Stimulated activated CD4-positive, alpha-beta T cell treated with anti-CD3 and anti-CD28 coated beads, Interleukin-1b, Interleukin-23, amount 100 ng/mL, for 48 hours (primary cell): ENCODE measurements at places on chromosomes 5 and 9.

DNA sequence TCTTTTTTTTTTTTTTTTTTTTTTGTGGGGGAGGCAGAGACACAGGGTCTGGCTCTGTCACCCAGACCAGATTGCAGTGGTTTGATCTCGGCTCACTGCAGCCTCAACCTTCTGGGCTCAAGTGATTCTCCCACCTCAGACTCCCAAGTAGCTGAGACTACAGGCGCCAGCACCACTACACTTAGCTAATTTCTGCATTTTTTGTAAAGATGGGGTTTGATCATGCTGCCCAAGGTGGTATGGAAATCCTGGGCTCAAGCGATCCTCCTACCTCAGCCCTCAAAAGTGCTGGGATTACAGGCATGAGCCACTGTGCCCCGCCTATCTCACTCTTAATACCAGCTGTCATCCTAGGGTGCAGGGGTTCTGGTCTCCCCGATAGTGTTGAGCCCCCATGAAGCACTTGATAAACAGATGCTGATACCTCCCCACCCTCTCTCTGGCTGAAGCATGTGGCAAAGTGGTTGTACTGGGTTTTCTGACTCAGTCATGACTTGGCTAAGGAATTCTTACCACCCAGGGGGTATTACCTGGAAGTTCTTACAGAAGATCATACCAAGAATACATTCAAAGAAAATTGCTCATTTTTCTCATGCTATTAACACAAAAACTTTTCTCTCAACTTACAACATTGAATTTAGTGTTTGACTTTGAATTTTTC is 110.2 kb upstream of the DAPK1 start:
- no peak for DNase-seq

GRCh38 chr9:114811966-114812636 is 6.3 kb upstream of the TNFSF15 start:
- DNase-seq, result no peak

DNA sequence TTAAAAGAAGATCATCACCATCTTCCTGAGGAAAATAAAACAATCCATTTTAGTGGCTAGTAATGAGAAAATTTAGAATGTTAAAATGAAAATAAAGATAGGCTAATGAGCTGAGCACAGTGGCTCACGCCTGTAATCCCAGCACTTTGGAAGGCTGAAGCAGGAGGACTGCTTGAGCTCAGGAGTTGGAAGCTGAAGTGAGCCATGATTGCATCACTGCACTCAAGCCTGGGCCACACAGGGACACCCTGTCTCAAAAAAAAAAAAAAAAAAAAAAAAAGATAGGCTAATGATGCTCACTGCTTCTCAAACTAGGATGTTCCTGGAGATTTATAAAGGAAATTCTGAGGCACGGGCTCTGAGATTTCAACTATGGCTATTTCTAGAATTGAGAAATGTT is 50.3 kb downstream of the CPLANE1 start:
- no peak for DNase-seq

DNA sequence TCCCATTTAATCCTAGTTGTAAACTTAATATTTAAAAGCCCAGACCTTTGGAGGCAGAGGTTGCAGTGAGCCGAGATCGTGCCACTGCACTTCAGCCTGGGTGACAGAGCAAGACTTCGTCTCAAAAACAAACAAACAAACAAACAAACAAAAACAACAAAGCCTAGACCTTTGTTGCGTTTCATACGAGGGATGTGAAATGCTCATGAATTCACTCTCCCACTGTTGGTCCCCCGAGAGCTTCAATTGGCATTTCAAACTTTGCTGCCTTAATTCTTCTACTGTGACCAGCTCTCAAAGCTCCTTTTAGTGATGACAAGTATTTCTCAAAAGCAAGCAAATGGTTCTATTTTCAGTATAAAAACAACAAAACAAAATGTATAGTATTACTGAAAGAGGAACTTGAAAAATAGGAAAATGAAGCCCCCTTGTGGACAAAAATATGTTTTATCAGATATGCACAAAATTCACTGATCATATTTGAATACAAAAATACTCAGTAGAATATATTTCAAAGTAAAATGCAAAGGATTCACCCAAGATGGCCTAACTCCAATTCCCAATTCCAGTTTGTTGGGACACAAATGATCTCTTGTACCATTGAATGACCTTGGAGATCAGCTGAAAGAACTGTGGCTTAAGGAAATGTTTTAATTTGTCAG is 140.4 kb downstream of the ESM1 start:
- no peak for DNase-seq

DNA sequence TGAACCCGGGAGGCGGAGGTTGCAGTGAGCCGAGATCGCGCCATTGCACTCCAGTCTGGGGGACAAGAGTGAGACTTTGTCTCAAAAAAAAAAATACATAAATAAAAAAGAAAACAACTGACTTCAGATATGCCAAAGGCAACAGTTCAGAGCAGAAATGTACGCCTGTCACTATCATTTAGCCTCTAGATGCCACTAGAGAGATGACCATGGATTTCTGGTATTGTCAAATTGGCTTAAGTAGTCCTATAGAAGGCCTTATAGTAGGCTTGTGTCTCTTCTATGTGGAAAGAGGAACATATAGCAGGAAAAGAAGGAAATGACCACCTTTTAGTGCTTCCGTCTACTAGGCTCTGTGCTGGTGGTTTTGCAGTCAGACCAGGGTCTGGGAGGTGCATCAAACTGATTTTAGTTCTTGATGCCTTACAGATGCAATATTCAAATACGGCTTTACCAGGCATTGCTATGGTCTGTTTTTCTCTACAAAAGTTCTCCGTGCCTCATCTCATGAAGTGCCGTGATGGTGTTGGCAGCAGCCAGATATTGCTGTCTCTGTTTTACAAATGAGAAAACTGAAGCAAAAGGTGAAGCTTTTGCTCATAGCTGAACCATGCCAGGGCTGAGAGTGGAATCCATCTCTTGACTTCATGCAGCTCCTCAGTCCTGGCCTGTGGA is 17.2 kb downstream of the AGXT2 start:
- no peak for DNase-seq

DNA sequence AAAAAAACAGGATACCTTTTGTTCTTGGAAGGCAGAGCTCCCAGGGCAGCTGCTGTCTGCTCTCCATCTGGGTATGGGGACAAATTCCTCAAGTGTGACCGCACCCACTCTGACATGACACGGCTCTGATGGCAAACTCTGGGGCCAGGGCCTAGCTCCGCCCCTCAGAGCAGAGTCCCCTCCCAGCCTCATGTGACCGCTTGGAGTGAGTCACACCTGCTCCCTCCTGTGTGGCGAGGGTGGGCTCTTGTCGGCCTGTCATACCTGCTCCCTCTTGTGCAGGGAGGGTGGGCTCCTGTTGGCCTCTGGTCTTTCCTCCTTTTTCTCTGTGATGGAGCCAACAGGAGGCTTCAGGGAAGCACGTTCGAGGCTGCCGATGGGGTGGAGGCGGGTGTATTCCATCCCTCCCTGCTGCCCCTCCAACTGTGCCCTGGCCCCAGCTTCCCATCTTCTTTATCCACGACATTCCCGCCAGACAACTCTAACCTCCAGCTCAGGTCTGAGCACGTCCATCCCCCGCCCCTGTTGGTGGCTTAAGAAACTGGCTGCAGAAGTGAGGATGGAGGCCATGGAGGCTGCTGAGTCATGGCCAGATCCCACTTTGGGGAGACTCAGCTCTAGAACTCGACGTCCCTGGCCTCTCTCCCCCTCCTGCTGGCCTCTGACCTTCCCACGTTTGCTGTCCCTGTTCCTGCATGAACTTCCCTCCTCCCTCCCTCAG is 65.3 kb downstream of the OLFM1 start:
- DNase-seq, result no peak

DNA sequence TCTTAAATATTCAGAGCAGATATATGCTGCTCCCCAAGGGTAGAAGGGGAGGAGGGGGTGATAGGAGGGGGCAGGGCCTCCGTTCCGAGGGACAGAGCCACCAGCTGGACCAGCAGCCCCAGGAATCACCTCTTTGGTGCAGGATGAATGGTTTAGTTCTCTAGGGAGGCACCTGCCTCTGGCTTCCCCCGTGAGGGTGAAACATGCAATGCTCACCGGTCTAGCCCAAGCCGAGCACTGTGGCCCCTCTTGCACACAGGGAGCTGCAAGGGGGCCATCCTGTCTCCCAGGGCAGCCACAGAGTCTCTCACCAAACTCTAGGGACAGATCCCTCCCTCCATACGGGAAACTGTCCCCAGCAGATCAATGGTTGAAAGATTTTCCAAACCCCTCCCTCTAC is 163.7 kb downstream of the DAB2IP start:
- no peak for DNase-seq

- no peak for DNase-seq
Observed at GRCh38 chr5:10518347-10518746, 45.5 kb upstream of the ANKRD33B start.
